Pons (tissue), 1 donor: ENCODE measurements at places on chromosomes 11 and 22.

GRCh38 chr11:34558211-34558610, 44.6 kb upstream of the ELF5 start:
- no peak for DNase-seq

DNA sequence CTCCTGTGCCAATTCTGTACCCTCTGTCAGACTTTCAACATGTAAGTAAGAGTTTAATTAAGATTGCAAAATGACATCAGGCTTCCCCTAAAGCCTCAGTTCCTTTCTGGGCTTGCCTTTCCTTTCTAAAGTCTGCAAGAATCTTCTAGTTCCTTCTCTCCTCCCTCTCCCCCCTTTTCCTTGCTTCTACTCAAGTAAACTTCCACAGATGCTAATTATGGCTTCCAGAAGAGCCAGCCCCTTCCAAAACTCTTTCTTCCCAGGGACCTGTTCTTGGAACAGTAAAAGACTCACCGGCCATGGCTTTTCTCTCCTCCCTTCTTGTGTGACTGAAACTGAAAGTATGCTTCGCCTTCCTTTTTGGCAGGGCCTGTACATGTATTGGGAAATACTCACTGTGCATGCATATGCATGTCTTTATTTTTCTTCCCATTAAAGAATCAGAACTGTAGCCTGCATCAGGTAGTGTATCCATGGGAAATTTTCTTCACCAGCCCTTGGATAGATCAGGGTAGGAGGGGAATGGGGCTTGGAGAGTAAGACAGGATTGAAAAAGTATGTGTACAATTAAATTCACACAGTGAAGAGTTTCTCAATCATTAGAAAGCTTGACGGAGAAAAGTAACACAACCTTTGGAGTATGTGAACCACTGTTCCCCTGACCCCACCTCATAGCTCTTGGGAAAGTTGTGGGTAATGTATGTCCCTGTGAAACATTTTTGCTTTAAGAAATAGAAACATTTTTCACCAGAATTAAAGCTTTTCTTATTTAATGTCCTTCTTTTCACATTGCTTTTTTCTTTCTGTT, at the start of gene CASP1:
CASP1 (minus strand) TSS at position 332 of the 808 bp plus-strand sequence; CDS start at position 301, 31 bp downstream.
- peak; percentile 66 for DNase-seq

DNA sequence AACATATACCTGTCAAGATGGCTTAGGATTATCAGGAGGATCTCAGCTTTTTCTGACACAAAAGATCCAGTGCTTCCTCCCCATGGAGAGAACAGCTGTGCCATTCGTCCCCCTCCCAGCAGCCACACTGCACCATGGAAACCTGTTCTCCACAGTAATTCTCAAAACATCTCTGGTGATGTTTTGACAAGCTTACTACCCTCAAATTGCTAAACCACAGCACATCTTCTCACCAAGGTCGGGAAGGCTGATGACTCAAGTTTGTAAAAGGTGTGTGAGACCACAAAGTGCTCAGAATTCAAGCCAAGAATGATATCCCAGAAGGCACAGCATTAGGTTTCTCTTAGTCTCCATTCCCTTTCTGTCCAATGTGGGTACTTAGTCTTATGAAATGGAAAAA, 3.9 kb upstream of the RAB38 start:
- DNase-seq: no peak

GRCh38 chr11:124869331-124869730, 4.1 kb downstream of the ROBO3 start:
- DNase-seq: no peak

DNA sequence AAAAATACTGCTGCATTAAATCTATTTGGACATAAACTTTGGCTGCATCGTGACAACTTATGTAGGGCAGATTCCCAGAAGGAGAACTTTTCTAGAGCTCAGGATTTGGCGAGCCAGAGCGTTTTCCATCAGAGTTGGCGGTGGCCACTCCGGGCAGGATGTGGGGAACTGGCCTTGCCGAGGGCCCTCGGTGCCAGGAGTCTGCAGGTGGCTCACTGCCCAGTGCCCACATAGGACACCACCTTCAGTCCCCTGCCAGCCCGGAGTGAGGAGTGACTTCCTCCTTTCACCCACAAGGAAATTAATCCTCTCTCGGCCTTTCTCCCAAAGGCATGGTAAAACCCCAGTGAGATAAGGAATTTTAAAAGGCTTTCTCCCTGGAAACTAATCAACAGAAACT, 1.6 kb upstream of the LGALS2 start:
- peak; percentile 53 for DNase-seq

DNA sequence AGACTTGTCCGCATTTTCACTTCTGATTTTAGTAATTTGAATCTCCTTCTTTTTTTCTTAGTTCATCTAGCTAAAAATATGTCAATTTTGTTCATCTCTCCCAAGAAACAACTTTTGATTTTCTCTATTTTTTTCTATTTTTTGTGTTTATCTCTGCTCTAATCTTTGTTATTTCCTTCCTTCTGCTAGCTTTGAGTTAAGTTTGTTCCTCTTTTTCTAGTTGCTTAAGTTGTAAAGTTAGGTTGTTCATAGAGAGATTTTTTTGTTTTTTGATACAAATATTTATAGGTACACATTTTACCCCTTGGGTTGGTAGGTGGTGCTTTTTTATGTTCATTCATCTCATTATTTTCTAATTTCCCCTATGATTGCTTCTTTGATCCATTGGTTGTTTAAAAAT, 22.1 kb upstream of the XKR3 start:
- no peak for DNase-seq

DNA sequence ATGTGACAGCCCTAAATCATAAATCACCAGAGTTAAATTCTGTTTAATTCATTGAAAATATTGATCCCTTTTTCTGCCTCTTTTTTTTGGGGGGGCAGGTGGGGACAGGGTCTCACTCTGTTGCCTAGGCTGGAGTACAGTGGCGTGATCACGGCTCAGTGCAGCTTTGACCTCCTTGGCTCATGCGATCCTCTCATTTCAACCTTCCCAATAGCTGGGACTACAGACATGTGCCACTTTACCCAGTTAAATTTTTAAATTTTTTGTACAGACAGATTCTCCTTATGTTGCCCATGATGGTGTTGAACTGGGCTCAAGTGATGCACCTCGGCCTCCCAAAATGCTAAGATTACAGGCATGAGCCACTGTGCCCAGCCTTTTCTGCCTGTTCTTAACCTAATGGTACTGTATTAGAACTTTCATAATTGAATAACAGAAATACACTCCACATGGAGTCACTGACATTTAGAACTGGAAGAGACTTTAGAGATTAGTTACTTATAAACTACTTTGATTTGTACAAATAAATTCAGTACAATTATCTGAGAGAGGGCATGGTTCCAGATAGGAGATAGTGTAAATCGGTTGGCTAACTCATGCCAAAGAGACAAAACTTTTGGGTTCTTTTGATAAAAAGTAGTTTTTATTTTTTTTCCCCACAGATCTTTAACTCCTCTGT, 76.4 kb upstream of the PRODH start:
- no peak for DNase-seq

GRCh38 chr11:19537803-19538453, 174.7 kb upstream of the NAV2 start:
- no peak for DNase-seq

DNA sequence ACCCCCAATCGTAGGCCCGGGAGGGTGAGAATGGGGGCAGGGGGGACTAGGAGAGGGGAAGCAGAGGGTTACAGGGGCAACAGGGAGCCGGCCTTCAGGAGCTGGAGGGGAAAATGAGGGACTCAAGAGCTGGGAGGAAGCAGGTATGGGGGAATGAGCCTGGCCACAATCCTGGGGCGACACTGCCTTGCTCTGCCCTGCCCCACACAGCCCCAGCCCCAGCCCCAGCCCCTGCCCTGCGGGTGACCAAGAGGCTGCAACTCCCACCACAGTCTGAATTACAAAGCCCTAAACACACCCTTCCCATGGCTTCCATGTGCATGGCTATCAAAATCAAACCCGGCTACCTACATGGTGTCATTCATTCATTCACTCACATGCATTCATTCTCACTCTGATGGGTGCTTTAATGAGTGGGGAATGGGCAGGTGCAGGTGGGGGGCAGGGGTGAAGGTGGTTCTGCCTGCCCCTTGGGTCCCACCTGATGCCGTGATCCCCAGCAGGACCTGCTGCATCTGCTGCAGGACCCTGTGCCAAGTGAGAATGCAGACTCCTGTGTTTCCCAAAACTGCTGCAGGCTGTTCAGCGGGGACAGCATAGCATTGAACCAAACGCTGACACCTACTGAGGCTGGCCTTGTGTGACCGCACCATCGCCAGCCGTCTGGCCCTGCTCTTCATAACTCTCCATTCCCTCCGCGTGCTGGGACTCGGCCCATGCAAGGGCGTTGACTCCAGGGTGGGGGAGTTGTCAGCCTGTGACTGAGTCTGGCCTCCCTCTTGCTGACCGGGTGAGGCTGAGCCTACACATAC, 9.5 kb upstream of the LINC01488 start:
- DNase-seq: no peak

- no peak for DNase-seq
Observed at GRCh38 chr11:13038366-13038765, 29.2 kb downstream of the RASSF10 start.

DNA sequence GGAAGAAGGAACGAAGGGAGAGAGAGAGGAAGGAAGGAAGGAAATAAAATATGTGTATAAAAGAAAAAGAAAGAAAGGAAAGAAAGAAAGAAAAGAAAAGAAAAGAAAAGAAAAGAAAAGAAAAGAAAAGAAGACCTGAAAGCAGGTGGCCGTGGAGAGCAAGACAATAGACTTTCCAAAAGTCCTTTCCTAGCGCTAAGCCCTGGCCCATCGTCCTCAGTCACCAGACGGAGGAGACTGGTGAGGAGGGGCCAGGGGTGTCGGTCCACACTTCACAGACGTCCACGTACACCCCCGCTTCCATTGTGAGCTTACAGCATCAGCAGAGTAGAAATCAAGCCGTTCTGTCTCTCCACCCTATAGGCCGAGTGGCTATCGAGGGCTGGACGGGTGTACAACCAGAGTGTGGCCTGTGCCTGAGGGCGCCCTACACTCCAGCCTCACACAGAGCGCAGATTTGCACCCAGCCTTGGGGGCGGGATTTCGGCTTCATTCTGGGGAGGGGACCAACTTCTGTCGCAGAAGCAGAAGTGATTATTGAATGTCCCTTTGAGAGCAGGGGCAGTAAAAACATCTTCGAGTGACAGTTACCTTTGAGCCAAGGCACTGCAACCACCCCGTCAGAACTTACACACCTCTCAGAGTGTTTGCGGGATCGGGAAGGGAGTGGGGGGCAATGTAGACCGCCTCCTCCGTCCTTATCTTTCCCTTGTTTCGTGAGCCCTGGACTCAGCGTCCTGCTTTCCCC, 2.0 kb upstream of the BSX start:
- no peak for DNase-seq

DNA sequence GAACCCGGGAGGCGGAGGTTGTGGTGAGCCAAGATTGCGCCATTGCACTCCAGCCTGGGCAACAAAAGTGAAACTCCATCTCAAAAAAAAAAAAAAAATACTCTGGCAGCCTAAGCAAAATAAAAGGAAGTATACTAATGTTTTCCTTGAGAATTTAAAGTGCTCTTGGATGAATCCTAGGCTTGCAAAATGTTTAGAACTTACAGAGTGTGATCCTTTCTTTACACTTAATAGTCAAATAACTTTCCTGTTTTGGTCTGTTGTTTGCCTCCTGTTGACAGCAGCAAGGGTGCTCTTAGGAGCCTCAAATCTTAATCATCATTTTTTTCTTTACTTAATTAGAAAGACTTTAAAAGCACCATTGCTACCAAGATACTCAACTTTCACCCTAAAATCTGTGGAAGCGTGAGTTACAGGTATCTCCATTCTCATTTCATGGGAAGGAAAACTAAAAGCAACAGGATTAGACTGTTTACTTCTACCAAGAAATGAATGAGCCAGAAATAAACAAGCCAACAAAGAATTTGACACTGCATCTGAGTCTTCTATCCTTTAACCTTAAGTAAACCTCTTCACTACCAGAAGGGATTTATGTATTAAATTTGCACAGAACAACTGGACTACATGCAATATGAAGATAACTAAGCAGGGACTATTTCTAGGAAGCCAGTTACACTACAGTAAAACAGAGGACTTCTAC, 38.7 kb upstream of the CRTAM start:
- DNase-seq: no peak

DNA sequence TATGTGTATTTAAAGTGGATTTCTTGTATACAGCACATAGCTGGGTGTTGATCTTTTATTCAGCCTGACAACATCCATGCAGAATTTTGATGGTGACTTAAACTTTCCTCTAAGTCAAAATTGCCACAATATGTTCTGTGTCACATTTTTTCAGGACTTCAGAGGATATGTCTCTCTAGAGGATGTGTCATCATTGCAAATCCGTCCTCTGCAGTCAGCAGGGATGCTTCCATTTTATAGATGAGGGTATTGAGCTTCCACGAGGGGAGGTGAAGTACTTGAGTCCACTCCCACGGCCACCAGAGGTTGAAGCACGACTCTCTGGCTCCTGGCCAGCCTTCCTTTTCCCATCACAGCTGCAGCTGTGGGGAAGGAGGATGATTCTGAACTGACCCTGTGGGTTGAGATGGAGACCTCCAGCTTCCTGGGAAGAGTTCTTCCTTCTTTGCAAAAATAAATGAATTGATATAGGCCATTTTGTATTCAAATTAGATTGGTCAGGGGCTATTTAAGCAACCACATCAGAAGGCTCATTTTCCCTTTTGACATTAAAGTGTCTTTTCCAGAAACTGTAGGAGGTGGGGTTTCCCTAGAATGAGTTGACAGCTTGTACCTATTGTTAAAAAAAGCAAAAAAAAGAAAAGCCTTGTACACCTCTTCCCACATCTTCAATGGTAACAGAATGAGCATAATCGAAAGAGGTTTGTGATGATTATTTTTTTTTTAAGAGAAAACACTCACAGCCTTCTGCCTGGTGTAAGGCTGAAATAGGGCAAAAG, 55.2 kb upstream of the MYEOV start:
- DNase-seq: no peak

DNA sequence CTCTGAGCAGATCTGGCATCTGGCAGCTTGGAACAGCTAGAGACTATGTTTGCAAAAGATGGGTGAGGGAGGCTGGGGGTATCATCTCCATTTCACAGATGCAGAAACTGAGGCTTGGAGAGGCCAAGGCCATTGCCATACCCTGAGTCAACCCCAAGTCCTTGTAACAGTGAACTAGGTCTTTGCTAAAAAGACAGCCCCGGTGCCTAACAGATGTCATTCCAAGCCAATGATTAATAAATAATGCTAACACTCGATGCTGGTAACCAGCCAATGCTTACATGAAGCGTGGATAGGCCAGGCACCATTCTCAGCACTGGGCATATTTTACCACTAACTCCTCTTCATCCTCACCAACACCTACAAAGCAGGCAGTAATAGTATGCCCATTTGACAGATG, 164.0 kb downstream of the MN1 start:
- no peak for DNase-seq

DNA sequence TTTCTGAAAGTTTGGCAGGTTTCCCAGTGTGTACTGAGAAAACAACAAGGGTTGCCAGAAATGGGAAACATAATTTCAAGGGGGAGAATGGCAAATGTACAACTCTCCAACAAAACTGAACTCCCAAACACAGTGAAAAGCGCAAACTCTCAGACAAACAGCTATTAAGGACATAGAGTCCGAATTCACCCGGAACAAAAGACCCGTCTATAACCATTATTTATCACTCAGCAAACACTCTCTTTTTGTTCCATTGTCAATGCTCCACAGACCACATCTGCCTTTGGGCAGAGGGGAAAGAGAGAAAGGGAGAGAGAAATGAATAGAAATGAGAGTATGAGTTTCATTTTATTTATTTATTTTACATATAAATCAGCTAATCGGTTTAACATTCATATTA, 21.7 kb downstream of the KIRREL3 start:
- peak; percentile 98 for DNase-seq
